ENCODE measurements at places on chromosomes 11 and 22.

DNA sequence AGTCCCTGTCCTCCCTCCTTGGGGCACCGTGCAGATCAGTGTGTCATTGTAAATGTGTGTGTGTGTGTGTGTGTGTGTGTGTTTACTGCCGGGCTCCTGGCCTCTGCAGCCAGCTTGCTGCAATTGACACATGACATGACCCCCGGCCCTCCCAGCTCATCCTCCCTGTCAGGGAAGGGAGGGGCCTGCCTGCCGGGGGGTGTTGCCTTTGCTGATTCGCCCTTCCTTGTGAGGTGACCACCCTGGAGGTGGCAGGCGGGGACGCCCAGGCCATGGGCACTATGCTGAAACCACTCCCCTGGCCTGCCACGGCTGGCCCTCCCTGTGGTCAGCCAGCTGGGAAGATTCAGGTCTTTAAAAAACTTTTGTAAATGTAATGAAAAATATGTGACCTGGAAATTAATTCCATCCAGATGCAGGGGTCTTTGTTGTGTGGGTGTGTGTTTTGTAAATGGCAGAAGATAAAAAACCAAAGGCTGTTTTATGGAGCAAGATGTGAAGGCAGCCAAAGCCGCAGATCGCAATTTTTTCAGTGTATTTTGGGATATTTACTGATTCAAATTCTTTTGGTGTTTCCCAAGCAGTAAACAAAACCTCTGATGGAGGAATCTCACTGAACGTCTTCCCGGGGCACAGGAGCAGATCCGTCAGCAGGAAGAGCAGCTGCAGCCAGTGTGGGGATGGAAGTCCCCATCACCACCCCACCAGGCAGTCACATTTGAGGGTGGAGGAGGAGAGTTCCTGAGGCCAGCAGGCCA, 23.2 kb downstream of the SHISAL1 start:
- no peaks in the 10 kb centered on the region for H3K36me3 ChIP-seq
- H3K4me1 ChIP-seq: no peaks in the 10 kb centered on the region
- no peaks in the 10 kb centered on the region for H3K27me3 ChIP-seq
- no peak overlapping the region for H3K4me3 ChIP-seq
- DNase-seq: no peak
- no peak overlapping the region for H3K27ac ChIP-seq

DNA sequence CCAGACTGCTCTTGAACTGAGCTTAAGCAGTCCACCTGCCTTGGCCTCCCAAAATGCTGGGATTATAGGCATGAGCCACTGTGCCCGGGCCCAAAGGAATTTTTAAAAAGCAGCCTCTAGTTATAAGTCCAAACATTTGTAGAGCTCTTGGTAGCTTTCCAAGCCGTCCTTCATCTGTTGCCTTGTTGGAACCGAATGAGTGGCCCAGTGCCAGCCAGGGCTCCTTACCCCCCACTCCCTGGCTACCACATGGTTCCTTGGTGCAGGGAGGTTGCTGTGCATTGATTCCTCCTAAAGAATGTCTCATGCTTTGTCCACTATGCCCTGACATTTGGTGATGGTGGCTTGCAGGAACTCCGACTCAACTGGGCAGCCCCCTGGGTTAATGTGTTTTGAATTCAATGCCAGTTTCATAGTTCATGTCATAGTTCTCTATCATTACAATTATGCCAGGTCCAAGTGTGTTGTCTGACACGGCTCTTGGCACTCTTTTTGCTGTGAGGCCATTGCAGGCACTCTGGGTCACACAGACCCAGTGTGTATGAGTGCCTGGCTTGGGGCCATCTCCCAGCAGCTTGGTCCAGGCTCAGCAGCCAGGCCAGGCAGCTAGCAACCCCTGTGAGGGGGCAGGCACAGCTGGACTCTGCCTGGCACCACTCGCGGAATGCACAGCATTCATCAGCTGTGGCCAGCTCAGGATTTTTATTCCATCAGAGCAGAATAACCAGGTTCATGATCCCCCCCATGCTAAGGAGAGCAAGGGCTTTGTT, 13.3 kb upstream of the MICALL1 start:
- H3K27me3 ChIP-seq: no peaks in the 10 kb centered on the region
- H3K4me1 ChIP-seq: peaks cover 62% of the 10 kb centered on the region
- no peak for DNase-seq
- peak overlapping the region; percentile 74 for H3K27ac ChIP-seq
- no peaks in the 10 kb centered on the region for H3K36me3 ChIP-seq
- H3K4me3 ChIP-seq: no peak overlapping the region

GRCh38 chr11:2122222-2122906, 16.8 kb downstream of the IGF2 start:
- peaks cover 29% of the 10 kb centered on the region for H3K4me1 ChIP-seq
- no peaks in the 10 kb centered on the region for H3K36me3 ChIP-seq
- no peak for DNase-seq
- H3K27ac ChIP-seq: no peak overlapping the region

- H3K36me3 ChIP-seq: no peaks in the 10 kb centered on the region
- H3K27ac ChIP-seq: no peak overlapping the region
- DNase-seq: no peak
- H3K27me3 ChIP-seq: no peaks in the 10 kb centered on the region
- H3K4me1 ChIP-seq: no peaks in the 10 kb centered on the region
Observed at GRCh38 chr22:36232715-36233401, 6.5 kb downstream of the APOL2 start.

All from Caco-2 (cell line).